ENCODE measurements at places on chromosomes 12 and 14. TPM values are rescaled to one million over a fixed set of nuclear protein-coding genes. Genes with fewer than 3 reads are reported as not detected.

CD163L1 gene
- not detected for total RNA-seq

BDKRB2 gene
- total RNA-seq, result 7.9 TPM

CHPT1 gene
- 56.6 TPM for total RNA-seq

FIGNL2 gene
- not detected for total RNA-seq

SLC25A47 gene
- total RNA-seq, result not detected

TAS2R13 gene
- total RNA-seq, result 1.4 TPM

C1QL4 gene
- not detected for total RNA-seq

HVCN1 gene
- total RNA-seq, result 1.3 TPM

LAG3 gene
- total RNA-seq, result not detected

MED6 gene
- 38.0 TPM for total RNA-seq

UTP20 gene
- total RNA-seq, result 8.0 TPM

DIO2 gene
- 17.8 TPM for total RNA-seq

E2F7 gene
- not detected for total RNA-seq

ARL6IP4 gene
- 197 TPM for total RNA-seq

NRL gene
- total RNA-seq, result not detected

RTN1 gene
- 52.3 TPM for total RNA-seq

RTL1 gene
- total RNA-seq, result not detected

PTPRO gene
- total RNA-seq, result 0.11 TPM

FANCM gene
- total RNA-seq, result 2.1 TPM

SLC35E3 gene
- 2.0 TPM for total RNA-seq

FOXG1 gene
- total RNA-seq, result not detected

OR4E1 gene
- total RNA-seq, result not detected

WNT5B gene
- total RNA-seq, result 0.53 TPM

RNU4-1 gene
- not detected for total RNA-seq

PROX2 gene
- not detected for total RNA-seq

CLEC4C gene
- total RNA-seq, result not detected

TEX52 gene
- total RNA-seq, result not detected

LHX5 gene
- total RNA-seq, result not detected

FZD10 gene
- total RNA-seq, result 0.21 TPM

CLEC4D gene
- not detected for total RNA-seq

CTSG gene
- not detected for total RNA-seq

ETNK1 gene
- 13.9 TPM for total RNA-seq

PIWIL1 gene
- total RNA-seq, result not detected

DICER1 gene
- 134 TPM for total RNA-seq

All from ascending aorta (tissue), 2 donors.